Smooth muscle cell of the pulmonary artery (primary cell): ENCODE measurements at places on chromosomes 11 and 22. TPM values are rescaled to one million over a fixed set of nuclear protein-coding genes. Genes with fewer than 3 reads are reported as not detected.

OR6T1 gene
- total RNA-seq = not detected in 2 replicates

PKDREJ gene
- under 0.01 and 0.03 TPM in 2 replicates for total RNA-seq

HOATZ gene
- not detected in 2 replicates for total RNA-seq

CFAP300 gene
- 3.2 and 8.3 TPM in 2 replicates for total RNA-seq

SCGB1C1 gene
- total RNA-seq = not detected in 2 replicates

CRYBB3 gene
- total RNA-seq = not detected in 2 replicates
